ENCODE measurements at places on chromosomes 6 and 20.

- DNase-seq: no peak
These were observed 32.7 kb downstream of the CD109 start for GRCh38 chr6:73728548-73729205.

- no peak for DNase-seq
These were observed 27.5 kb downstream of the DAAM2 start for GRCh38 chr6:39819676-39820075.

DNA sequence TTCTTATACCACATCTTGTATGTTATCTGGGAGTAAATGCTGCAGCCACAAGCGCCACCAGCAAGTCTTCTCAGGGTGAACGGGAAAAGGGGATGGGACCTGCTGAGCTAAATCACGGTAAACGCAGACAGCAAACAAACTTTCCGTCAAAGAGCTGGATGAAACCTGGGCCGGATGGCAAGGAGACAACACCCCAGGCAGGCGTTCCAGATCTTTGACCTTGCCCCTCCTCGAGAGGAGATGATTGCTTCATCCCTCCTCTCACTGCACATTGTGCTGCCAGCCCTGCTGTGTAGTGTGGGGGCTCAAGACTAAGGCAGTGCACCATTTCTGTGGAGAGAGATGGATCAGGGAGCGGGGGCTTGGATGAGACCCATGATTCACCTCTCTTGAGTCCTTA is 9.8 kb downstream of the RAET1E start:
- DNase-seq: no peak

DNA sequence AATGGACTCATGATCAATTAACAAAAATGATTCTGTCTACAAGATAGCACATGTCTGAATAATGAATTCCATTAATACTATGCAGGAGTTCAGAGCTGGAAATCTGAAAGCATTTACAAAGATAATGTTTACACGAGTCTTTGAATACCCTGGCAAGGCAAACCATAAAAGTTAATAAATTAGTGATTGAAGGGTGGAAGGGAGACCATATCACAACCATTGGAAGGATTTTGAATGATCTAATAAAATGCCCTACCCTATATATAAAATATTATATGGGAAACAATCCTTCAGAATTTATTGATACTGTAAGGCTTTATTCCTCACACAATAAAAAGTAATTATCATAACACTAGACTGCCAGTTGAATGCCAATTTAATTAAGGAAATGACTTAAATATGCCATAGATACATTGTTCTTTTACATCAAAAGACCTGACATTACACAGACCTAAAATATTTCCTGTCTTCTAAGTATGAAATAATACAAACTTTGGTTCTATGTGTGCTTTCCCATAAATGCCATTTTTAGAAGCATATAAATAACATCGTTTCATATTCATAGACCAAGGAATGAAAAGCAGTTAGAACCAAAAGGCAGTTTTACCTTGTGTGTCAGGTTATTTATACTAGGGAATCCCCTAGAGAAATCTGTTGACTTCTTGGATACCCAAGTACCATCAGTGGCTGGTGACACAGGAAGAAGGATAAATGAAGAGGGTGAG is 249.2 kb upstream of the MARCKS start:
- DNase-seq: no peak

DNA sequence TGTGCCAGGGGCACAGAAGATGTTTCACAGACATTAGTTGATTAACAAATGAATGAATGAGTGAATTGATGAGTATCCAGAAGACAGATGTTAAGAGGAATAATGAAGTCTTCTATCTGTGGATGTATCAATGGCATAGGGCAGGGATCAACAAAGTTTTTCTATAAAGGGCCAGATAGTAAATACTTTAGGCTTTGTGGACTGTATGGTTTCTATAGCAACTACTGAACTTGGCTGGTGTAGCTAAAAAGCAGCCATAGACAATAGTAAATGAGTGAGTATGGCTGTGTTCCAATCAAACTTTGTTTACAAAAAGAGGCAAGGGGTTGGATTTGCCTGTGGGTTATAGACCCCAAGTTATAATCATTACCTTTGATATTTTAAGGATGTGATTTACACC is 144.0 kb downstream of the PRL start:
- DNase-seq: no peak

- no peak for DNase-seq
These were observed 872.4 kb downstream of the C6orf118 start for GRCh38 chr6:164436976-164437375.

GRCh38 chr6:125114248-125114858 is 39.2 kb upstream of the TPD52L1 start:
- no peak for DNase-seq

DNA sequence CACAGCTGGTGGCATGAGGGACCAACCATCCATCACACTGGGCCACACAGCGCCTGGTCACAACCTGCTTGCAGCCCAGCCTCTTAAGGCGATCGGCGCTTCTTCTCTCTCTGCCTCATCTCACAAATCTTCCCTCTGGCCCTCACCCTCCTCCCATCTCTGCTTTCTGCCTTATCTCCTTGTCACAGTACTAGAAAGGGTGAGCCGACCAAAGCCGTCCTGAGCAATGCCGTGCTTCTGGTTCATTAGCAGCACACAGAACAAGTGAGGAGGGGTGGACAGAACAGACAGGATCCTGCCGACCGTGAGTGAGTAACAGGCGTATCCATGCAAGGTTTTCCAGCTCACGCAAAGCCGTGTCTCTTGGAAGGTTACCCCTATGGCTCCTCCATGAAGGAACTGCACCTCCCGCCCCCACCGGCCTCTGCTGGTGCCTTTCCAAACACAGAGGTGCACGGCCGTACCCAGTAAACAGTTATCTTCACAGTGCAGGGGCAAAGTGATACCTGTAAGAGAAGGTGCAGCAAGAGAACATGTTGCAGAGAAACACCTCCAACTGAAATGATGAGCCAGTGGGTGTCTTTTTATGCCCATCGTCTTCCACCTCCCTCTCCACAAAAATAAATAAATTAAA is 331.7 kb downstream of the FARS2 start:
- DNase-seq: no peak

DNA sequence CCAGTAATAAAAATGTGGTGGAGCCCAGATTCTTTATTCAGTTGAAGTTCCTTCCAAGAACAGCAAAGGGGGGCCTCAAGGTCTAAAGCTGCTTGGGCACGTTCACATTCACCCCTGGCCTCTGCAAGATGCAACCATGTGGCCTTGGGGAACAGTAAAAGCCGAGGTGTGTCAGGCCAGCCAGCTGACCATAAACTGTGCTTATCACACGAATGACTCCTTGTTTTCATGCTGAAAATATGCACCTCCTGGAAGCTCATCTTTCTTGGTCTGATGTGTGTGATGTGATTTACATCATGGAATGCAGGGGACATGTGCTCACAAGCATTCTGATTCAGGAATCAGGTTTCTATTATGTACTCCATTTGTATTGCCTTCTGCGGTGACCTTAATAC is 211.6 kb upstream of the MARCKS start:
- DNase-seq: no peak

DNA sequence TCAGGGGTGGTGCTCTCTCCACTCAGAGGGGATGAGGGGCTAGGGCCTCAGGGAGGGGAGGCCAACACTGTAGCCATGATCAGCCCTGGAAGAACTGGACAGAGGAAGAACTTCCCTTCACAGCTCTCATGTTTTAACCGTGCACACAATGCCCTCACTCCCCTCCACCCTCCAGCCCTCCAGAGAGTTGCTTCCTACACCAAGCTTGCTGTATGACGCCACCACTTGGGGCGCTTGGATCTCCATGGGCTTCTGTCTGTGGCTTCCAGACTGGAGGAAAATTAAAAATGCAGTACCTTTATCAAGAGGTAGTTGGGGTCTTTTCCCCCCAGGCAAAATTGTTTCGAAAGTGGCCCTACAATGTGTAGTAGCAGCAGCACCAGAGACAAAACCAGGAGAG is 48.4 kb downstream of the ARHGAP40 start:
- no peak for DNase-seq

DNA sequence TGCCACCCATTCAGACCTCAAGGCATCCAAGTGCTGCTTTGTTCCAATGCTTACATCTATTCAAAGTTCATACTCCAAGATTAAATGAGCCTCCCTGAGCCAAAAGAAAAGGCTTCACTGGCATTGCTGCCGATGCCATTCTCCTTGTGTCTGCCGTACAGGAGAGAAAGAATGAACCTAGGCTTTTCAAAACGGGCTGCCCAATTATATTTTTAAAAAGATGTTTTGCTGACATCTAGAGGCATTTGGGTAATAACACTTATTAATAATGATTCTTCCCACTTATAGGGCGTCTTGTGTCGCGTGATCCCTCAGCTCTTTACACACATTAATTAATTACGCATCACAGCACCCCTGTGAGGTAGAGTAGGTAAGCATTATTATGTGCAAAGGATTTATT is 545.6 kb downstream of the PKHD1 start:
- DNase-seq: no peak

DNA sequence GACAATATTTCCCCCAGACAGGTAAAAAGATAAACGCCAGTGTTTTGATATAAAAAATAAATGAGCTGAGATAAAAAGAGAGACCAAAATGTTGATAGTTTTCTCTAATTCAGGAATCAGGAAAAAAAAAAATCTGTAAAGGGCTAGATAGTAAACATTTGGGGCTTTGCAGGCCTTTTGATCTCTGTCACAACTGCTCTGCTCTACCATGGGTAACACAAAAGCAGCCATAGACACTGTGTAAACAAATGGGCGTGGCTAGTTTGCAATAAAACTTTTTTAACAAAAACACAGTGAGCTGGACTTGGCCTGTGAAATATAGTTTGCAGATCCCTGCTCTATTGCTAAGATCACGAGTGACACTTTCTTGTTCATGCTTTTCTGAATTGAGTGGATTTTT is 219.1 kb upstream of the STXBP5 start:
- no peak for DNase-seq

DNA sequence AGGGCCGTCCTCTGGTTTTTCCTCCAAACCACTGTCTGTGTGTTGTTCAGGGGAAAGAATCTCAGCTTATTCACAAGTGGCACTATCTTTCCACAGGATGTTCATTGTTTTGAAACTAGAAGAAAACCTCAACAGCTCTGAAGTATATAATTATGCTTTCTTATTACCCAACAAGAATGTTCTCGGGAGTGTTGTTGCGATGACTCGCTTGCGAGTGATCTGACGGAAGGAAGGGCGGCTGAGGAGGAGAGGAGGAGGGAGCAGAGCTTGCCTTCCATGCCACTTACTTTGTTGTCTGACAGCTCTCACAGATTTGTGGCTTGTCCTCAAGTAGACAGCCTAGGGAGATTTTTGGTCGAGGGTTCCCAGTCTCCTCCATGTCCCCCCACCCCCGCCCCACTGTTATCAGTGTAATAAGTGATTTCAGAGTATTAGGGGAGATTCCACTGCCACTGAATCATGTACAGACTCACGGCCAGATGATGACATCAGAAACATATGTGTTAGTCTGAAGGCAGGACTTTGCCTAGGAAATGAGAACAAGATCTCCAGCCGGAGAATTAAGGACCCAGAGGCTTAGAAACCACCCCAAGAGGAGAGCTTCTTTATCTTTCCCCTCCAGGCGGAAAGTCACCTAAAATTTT is 80.7 kb upstream of the CCN6 start:
- DNase-seq: no peak

DNA sequence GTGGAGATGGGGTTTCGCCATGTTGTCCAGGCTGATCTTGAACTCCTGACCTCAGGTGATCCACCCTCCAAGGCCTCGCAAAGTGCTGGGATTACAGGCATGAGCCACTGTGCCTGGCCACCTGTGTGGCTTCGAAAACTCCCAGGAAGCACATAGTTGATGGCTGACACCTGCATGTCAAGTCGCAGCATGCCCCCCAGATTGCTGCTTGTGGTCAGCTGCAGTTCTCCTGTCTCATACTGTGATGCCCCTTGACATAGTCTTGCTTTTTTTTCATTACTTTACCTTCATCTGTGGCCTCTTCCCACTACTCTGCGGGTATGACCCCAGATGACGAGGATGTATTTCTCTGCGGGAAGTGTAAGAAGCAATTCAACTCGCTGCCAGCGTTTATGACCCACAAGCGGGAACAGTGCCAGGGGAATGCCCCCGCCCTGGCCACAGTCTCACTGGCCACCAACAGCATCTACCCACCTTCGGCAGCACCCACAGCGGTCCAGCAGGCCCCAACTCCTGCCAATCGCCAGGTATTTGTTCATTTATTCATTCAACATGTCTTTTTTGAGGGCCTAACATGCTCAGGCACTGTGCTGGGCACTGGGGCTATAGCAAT is 13.1 kb downstream of the ZNF341 start:
- no peak for DNase-seq

DNA sequence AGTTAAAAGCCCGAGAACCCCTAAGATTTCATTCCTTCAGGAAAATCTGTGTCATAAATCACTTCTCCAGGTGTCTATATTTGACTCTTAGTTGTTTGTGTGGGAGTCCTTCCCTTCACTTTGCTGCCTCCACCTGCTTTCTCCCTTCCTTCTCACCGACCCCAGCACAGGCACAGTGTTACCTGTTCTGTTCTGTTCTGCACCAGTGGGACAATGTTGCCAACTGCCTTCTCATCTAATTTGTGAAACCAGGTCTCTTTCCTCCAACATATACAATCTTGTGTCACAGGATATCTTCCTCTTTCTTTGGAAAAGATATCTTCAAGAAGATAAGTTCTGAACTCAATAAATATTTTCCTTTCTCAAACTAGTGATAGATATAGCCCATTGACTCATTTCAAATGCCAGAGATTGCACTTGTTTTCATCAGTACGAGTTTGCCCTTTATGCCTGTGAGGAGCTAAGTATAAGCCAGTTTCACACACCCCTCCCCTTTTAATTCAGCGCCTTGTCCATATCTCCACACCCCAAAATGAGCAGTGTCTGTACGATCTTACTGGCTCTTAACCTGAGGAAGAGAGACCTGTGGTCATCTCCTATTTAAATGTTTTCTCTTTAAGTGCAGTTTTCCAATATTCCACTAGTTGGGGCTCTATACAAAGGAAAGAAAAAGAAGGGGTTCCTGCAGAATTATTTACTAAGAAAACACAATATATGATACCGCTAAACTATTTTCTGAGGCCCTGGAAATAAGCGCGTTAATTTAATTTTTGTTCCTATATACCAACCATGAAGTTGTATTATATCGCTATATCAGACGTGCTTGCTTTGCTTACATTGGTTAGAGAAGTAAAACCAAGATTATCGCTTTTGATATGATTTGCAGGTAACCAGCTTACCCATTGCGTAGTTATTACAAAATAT is 81.6 kb upstream of the PREP start:
- no peak for DNase-seq

GRCh38 chr6:25014791-25015560 is 79.2 kb upstream of the RIPOR2 start:
- DNase-seq: no peak
